ENCODE measurements at places on chromosomes 3 and 15.

GRCh38 chr3:61826161-61826560, 264.8 kb downstream of the PTPRG start:
- DNase-seq = no peak

GRCh38 chr3:134018406-134018805, 11.3 kb downstream of the SLCO2A1 start:
- DNase-seq = no peak

- DNase-seq = peak; percentile 38
These were observed 2.3 kb downstream of the B3GNT5 start for GRCh38 chr3:183255348-183255730.

- DNase-seq = no peak
These were observed 830 bp downstream of the SEMA4B start for GRCh38 chr15:90201944-90202375.

GRCh38 chr3:73391984-73392383, 232.8 kb downstream of the PDZRN3 start:
- DNase-seq = no peak

GRCh38 chr15:67840749-67841512, 1.1 kb upstream of the RNU6-1 start:
- DNase-seq = peak; percentile 47

DNA sequence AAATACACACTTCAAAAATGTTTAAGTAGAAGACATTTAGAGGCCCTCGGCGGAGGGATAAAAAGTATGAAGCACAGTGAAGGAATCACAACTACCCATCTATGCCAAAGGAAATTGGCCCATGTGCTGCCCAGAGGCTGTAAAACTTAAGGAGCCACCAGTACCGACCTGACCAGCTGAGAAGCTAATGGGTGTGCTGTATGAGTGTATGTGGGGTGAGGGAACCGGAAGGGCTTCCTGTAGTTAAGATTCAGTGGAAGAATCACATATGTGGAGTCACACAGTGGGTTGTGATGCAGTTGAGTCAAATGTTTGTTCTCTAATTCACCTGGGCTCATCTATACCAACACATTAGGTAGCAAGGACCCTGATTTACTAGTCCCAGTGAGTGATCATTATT, 516.0 kb upstream of the IL12A start:
- no peak for DNase-seq

GRCh38 chr3:58216496-58217195, 5.9 kb upstream of the DNASE1L3 start:
- no peak for DNase-seq

- DNase-seq = no peak
These were observed 1.0 kb downstream of the EOMES start for GRCh38 chr3:27720899-27721716.

DNA sequence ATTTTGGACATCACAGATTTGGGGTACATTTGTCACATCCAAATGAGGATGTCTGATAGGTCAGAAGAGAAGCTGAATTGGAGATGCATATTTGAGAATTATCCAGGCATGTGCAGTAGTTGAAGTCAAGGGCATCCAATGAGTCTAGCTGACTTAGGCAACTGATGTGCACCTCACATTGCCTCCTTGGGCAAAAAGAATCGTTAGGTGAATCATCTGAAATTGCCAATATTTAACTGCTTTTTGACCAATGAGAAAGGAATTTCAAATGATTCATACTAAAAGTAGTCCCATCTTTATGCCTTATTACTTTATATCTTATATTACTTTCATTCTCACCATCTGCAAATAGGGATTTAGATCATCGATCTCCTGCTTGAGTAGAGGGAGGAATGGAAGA, 117.7 kb downstream of the CD47 start:
- no peak for DNase-seq

GRCh38 chr3:14592390-14592789, 52.2 kb upstream of the GRIP2 start:
- no peak for DNase-seq

DNA sequence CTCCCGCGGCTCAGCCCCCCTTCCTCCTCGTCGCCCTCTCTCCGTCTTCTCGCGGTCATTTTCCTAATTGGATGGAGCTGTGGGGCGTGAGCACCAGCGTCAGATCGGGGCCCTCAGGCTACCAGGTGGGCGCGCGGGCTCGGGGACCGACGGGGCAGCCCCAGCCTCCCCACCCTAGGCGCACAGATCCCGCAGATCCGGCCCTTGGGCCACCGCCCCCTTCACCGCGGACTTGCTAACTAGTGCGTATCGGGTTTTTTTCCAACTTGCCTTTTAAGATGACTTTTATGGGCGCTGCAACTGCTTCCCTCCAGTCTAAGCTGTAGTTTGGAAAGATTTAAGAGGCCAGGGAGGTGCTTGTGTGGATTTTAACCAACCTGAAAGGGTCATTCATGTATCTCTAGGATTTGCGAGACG, 1.3 kb downstream of the ZNF710 start:
- DNase-seq = peak; percentile 45

GRCh38 chr3:141840737-141841544, 35.5 kb upstream of the ATP1B3 start:
- DNase-seq = no peak

Measured in SJCRH30 (cell line).